ENCODE measurements at places on chromosomes 12 and 14.

GRCh38 chr14:104169005-104169698, 30.8 kb downstream of the KIF26A start:
- no peak for DNase-seq

DNA sequence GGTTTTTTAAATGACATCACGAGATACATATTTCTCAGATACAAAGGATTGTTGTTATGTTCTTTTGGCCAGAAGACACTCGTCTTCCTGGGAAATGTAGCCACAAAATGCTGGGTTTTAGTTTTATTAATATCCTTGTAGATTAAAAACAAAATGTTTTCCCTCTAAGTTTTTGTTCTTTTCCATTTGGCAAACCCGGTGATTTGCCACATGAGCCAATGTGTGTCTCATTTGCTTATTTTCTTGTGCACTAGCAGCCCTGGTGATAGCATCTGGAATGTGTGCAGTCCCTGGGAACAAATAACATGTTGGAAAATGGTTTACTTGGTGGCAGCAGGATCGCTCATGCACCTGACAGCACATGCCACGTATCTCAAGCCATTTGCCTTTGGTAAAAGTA, 61.0 kb downstream of the HMGA2 start:
- no peak for DNase-seq

DNA sequence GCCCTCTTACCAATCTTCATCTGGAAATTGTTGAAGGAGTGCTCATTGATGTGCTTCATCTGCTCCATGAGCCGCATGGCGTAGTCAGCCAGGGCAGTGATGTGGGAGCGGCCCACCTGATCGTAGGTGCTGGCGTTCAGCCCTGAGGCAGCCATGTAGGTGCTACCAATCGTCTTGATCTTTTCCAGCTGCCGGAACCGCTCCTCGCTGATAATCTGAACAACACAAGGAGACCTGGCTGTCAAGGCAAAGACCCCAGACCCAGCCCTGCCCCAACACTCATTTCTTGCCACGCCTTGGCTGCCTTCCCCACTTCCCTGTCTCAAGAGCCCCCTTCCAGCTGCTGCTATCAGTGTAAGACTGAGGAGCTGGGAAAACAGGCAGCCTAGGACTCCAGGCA, 18.1 kb downstream of the ADCY6 start:
- DNase-seq: no peak

- no peak for DNase-seq
These were observed 223.7 kb downstream of the TMTC2 start for GRCh38 chr12:82910246-82910893.

DNA sequence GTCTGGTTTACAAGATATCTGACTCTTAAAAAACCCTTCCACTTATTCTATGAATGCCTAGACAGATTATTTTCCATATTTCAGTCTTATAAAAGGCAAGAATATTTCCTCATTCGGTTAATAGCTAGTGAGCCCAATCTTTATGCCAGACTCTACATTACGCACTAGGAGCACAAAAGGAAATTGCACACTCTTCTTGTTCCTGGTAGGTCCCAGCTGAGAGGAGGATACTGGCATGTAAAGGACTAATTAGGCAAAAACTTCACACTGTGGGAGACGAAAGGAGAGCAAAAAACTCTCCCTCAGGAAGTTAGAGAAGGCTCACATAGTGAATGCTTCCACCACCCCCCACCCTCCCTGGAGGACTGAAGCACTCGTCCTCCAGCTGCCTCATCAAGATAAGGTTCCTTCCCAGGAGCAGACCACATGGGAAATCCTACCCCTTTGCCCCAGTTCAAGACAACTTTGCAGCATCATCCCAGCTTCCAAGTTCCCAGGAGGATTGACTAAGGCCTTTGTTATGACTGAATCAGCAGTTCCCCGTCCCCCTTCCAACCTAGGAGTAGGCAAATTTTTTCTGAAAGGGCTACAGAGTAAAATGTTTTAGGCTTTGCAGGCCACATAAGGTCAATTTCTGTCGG, 14.5 kb downstream of the CAPZA3 start:
- no peak for DNase-seq

DNA sequence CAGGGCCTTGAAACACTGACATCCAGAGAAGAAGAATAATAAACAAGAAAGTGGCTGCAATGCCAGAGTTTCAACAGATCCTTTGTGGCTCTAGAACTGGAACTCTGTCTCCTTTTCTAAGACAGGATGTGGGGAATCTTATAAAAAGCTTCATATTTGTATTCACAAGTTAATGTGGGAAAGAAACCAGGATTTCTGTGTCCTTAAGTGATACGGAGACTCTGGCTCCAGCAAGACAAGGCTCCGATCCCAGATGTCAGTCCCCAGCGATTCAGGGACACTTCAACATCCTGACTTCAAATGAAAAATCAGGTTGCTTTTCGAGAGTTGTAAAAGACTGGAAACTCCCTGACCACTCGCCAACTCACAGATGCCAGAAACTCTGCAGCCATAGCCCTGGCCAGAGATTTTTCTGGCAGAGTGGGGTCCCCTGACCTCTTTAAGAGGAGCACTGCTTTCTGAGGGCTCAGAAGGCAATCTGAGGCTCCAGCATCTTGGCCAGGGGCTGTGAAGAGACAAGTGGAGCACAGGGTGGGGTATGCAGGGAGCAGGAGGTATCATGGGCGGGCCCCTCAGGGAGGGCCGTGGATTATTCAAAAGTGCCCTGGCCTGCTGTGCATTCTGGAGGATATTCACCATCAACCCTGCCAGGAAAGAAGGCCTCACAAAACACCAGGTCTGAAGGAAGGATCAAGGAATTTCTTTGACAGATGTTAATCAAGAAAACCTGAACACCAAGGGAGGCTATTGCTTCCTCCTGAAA, 53.3 kb downstream of the TMX1 start:
- DNase-seq: no peak
